Stimulated activated CD4-positive, alpha-beta T cell treated with anti-CD3 and anti-CD28 coated beads, Interleukin-2, amount 100 ng/mL, for 48 hours (primary cell): ENCODE measurements at places on chromosomes 12 and 14.

DNA sequence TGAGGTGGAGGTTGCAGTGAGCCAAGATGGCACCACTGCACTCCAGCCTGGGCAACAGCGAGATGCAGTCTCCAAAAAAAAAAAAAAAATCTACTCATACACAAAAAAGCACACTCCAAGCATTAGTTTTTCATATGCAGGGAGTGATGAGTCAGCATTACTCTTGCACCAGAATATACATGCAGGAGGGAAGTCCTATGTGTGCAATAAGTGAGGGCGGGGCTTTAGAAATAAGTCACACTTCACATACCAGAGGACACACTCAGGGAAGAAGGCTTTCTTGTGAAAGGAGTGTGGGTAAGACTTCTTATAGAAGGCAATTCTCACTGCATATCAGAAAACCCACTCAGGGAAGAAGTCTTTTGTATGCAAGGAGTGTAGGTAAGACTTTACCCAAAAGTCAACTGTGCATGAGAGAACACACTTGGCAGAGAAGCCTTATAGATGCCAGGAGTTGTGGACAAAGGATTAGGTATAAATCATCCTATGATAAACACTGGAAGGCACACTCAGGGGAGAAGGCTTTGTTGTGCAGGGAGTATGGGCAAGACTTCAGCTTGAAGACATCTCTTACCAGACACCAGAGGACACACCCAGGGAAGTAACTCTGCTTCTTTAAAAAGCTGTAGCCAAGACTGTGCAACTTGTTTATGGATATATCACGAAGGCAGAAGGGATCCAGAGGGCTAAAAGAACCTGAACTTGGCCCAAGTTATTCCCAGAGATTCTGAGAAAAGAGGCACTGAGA lies 50.5 kb downstream of the ATF7 start:
- DNase-seq: no peak

GRCh38 chr14:39452680-39453079 lies 20.4 kb upstream of the FBXO33 start:
- DNase-seq: no peak

DNA sequence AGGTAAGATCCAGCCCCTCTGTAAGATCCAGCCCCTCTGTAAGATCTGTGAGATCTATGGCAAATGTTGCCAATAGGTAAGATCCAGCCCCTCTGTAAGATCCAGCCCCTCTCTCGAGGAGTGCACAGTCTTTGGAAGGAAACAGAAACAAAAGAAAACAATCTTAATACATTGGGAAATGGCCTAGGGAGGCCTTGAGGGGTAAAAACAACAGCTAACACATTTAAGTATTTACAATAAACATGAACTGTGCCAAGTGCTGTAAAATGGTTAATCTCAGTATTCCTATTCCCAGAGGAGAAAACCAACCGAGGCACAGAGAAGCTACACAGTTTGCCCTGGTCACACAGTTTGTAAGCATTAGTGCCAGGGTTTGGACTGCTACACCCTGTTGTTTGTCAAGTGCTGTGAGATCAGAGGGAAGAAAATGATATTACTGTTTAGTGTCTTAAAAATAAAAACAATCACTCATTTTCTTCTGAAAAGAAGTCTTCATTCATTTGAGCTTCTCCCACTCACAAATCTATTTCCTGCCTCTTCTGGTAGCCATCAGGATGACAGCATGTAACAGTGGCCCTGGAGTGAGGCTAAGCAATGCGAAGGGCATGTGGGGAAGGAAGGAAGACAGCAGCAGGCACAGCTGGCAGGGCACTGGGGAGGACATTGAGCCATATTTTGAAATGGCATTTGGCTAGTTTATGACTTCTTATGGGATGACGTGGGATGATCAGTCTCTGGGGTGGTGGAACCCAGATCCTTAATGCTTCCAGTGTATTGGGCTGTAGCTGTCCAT lies 118.7 kb upstream of the PTPRQ start:
- DNase-seq: no peak

DNA sequence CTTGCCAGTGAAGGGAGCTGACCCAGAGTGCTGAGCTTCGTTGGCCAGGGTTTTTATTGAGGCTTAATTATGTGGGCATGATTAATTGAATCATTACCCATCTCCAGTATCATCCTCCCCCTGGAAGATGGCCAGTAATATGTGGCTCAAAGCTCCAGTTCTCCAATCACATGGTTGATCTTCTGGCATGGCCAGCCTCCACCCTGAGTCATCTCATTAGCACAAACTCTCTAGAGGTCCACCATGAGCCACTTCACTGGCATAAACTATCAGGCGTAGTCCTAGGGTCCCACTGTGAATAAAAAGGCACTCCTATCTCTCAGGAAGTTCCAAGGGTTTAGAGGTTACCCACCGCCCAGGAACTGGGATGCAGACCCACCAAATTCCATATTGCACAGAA lies 135.0 kb downstream of the ANO6 start:
- no peak for DNase-seq

DNA sequence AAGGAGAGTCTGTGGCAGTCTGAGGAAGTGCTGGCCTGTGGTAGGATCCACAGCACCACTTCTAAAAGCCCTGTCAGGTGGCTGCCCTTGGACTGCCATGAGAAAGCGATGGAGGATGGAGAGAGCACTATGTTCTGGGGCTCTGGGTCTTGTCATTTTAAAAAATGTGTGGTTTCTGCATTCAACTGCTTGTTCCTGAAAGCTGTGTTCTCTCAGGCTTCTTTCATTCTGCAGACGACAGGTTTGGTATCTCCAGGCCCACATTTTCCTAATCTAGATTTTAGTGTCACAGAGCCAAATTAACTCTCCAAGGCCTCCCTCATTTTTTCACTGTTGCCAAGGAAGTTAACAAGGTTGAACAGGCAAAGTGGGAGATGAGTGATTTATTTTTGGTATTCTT lies 10.5 kb downstream of the OVCH1 start:
- no peak for DNase-seq

DNA sequence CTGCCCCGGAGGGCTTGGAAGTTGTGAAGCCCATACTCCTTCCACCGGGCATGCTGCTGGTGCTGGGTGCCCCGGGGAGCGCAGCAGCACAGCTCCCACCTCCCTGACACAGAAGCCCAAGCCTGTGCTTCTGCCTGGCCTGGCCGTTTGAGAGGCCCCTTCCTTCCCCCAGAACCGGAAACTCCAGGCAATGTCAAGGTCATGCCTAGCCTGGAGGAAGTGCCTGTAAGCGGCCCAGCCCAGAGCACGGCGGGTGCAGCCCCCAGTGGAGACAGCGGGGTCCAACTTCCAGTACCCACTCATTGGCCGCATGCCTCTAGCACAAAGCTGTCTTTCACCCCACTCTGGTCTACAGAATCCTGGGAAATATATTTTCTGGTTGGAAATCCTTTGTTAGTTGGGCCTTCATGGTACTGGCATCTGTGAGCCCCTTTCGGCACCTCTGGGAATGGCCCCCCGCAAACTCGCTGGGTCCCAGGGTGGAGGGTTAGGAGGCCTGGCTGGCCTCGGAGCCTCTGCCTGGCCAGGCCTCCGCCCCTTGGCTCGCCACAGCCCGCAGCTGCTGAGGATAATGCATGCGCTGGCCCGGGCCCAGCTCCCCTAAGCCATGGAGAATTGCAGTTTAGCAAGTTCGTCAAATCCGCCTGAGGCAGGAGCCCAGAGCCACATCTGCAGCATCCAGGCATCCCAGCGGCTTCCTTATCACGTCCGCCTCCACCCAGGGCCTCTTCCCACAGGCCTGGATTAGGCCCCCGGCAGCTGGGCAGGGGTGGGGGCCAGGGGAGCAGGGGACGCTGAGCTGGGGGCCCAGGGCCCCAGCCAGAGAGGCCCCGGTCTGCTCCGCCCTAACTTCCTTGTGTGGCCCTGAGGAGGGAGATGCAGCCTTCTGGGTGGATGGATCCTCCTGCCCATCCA lies 48.9 kb upstream of the DLK1 start:
- DNase-seq: no peak

- no peak for DNase-seq
Measured at GRCh38 chr14:83282706-83283105, 1749.1 kb upstream of the SEL1L start.

GRCh38 chr12:56768424-56768823 lies 5.3 kb downstream of the HSD17B6 start:
- no peak for DNase-seq

DNA sequence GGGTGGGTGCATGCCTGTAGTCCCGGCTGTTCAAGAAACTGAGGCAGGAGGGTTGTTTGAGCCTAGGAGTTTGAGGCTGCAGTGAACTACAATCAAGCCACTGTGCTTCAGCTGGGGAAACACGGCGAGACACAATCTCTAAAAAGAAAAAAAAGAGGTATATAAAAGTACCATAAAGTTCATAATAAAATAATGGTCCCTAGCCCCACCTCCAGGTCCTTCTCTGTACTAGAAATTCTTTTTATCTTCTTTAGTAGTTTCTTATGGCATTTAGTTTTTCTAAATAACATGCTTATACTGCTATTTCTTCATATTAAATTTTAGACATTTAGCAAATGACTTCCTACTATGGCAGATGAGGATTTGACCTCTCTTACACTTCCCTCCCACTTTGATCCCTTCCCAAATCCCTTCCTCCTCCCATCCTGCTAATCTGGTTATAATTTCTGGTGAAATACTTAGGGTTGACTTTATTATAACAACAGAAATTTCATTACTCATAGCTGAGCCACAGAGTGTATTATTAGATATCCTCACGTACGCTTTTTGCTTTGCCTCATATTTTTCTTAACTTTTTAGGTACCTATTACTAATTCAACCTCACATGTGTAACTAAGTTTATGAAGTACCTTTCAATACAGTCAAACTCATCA lies 94.7 kb downstream of the SLC41A2 start:
- DNase-seq: no peak

- DNase-seq: peak; percentile 21
Measured at GRCh38 chr12:47078733-47079467, 521 bp upstream of the PCED1B start.

GRCh38 chr12:32486158-32486557 lies 86.8 kb downstream of the FGD4 start:
- no peak for DNase-seq

DNA sequence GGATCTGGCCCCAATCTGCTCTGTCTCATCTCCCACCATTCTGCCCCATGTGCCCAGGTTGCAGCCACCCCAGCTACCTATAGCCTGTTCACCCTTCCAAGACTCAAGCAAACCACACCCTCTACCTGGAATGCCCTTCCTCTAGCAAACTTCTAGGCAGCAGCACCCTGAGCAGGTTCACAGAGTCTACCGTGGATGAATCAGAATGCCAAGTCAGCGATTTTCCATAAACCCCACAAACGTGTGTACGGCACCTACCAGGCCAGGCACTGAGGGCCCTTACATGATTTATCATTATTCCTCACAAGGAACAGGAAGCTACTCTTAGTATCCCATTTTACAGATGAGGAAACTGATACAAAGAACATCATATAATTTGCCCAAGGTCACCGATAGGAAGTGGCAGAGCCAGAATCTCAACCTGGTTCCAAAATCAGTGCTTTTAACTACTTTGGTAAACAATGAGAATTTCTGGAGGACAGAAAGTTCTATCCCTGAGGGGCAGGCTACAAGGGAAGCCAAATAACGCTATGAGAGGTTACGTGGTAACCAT lies 28.0 kb upstream of the DHRS4 start:
- no peak for DNase-seq

GRCh38 chr12:109492371-109492770 lies 14.9 kb downstream of the UBE3B start:
- no peak for DNase-seq

- DNase-seq: no peak
Measured at GRCh38 chr12:4418913-4419312, 26.7 kb downstream of the FGF6 start.
